ENCODE measurements at places on chromosomes 2 and 18. TPM values are rescaled to one million over a fixed set of nuclear protein-coding genes. Genes with fewer than 3 reads are reported as not detected.

GRCh38 chr2:168929031-168929430 lies 27.9 kb downstream of the G6PC2 start:
- no peak for DNase-seq

Gene EN1
- 0.11 TPM for total RNA-seq

Gene ZAP70
- total RNA-seq = 4.0 TPM

DNA sequence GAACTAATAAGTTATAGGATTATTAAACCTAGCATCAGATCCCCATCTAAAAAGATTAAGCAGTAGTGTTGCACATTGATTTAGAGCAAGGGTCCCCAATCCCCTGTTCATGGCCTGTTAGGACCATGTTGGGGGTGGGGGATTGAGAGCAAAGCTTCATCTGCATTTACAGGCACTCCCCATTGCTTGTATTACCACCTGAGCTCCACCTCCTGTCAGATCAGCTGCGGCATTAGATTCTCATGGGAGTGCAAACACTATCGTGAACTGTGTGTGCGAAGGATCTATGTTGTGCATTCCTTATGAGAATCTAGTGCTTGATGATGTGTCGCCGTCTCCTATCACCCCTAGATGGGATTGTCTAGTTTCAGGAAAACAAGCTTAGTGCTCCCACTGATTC lies 18.4 kb upstream of the PSD4 start:
- DNase-seq = no peak

DNA sequence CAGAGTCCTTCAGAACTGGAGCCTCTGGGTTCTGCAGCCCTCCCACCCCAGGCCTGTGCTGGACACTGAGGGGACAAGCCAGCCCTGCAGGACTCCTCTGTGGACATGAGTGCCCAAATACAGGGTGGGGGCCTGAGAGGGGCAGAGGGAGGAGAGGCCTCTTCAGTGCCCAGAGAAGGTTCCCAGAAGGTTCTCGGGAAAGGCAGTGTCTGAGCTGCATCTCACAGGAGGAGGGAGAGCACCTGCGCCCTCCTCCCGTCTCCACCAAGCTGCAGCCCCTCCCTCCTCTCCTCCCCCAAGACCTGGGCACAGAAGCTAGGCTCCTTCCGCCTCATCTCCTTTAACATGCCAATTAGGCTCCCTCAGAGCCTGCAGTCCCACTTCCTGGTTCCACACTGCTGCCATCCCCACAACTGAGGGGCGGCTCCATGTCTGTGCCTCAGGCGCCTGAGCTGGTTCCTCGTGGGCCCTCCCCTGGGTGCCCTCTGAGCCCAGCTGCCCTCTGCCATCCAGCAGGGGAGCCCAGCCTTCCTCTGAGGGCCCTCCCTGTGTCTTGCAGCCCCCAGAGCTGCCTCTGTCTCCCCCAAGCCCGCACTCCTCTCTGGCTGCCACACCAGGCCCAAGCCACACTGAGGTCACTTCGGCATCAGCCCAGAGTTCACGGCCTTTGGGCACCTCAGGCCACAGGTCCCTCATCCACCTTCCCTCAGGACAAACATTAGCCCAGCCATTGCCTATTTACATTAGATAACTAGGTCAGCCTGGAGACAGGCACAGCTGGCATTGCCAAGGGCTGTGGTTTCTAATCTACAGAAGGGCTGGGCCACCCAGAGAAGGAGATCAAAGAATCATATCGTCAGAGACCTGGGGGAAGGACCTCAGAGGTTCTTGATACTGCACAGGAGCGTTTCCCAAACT lies 28.9 kb downstream of the KCNK3 start:
- DNase-seq = peak; percentile 45

GRCh38 chr2:138486363-138487198 lies 15.0 kb upstream of the SPOPL start:
- DNase-seq = no peak

Gene MALL
- total RNA-seq = 27.8 TPM

DNA sequence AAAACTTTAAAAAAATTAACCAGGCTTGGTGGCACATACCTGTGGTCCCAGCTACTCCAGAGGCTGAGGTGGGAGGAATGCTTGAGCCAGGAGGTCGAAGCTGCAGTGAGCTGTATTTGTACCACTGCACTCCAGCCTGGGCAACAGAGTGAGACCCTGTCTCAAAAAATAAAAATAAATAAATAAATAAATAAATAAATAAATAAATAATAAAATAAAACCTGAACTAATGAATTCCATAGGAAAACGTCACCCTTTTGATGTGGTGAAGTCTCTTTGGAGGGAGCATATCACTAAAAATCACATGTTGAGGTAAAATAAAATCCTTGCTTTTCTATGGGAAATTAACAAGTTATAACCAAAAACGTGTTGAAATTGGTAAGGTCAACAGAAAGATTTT lies 29.6 kb upstream of the ITGAV start:
- no peak for DNase-seq

Gene CTAGE1
- total RNA-seq = not detected

DNA sequence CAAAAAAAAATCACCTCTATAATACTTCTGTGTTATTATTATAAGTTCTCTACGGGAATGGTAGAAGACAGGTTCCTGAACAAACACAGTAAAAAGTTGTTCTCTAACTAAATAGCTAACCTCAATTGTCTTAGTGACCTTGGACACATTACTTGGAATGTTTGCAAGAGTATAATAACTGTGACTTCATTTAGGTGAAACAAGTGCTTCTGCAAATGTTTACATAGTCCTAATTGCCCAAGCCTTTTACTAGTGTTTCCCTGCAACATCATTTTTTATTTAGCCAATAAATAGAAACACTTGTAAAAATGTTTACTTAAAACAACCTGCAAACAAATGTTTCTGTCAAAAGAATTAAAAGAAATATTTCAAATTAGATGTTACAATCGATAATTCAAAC lies 9.9 kb downstream of the PLEKHM3 start:
- DNase-seq = no peak

GRCh38 chr2:135985826-135986393 lies 484 bp upstream of the DARS1 start:
- no peak for DNase-seq

- no peak for DNase-seq
These were observed 126.1 kb downstream of the CTNNA2 start for GRCh38 chr2:79638954-79639353.

DNA sequence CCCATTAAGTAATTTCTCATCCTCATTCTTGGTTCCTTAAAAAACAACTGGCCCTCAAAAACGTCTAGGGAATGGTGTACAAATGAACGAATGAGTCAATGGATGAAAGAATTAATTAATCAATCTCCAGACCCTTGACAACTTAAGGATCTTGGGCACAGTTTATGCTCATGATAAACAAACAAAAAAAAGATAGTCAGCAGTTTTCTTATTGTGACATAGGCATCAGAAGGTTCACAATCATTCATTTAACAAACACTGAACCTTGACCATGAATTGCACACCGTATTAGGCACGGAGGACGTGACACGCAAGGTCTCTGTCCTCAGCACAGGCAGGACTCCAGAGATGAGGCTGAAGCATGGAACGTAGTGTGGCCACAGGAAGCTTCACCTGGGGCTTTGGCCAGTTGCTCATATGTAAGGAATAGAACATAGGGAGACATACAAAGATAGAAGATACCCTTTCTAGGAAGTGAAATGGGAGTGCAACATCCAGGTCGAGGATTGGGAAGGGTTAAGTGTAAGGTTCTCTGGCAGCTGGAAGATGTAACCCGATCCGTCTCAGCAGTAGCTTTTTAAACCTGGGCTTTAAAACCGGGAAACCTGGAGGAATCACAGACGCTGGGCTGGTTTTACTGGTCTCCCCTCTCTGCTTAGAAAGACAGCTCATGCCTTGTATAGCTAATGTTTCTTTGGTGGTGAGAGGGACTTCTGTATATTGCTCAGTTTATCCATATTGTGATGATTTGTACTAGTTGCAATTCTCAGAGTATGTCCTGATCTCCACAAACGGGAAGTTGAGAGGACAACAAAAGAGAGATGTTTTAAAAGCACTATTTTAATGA lies 8.9 kb upstream of the LTBP1 start:
- peak; percentile 17 for DNase-seq

DNA sequence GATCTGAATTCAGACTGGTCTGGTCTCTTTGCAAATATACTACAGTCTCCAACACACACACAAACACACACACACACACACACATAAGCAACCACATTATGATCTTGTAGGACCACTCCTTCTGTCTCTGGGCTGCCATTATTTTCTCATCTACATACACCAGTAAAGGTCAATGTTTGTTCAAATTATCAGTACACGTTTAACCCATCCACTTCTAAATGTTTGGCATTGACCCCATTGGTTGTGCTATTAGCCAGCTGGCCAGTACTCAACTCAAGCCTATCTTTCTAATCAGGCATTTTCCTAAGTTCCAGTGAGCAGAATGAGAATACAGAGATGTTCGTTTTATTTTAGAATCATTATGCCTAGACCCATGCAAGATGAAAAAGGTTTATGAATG lies 186.4 kb downstream of the CNTNAP5 start:
- no peak for DNase-seq

GRCh38 chr2:102708847-102709559 lies 52.8 kb upstream of the TMEM182 start:
- DNase-seq = no peak

DNA sequence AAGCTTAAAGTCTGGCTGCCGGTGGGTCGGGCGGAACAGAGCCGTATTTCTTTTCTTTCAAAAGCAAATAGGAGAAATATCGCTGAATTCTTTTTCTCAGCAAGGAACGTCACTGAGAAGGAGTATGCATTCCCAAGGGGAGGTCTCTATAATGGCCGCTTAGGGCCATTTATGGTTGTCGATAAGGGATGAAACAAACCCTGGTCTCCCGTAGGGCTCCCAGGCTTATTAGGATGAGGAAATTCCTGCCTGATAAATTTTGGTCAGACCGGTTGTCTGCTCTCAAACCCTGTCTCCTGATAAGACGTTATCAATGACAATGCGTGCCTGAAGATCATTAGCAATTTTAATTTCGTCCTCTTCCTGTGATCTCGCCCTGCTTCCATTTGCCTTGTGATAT lies 227.7 kb upstream of the ZEB2 start:
- no peak for DNase-seq

GRCh38 chr2:98419544-98419943 lies 25.1 kb upstream of the INPP4A start:
- no peak for DNase-seq

GRCh38 chr2:1219901-1220573 lies 193.2 kb upstream of the TPO start:
- no peak for DNase-seq

Gene SCG2
- total RNA-seq = 11.1 TPM

GRCh38 chr18:79523206-79523735 lies 127.5 kb downstream of the NFATC1 start:
- DNase-seq = no peak

Gene STK17B
- total RNA-seq = 48.3 TPM

- DNase-seq = no peak
These were observed 986.3 kb downstream of the BCL11A start for GRCh38 chr2:59567151-59567550.

Gene FAP
- 7.8 TPM for total RNA-seq

- DNase-seq = no peak
These were observed 16.7 kb upstream of the UGT1A9 start for GRCh38 chr2:233655043-233655442.

GRCh38 chr2:48050711-48051110 lies 144.4 kb upstream of the FBXO11 start:
- no peak for DNase-seq

DNA sequence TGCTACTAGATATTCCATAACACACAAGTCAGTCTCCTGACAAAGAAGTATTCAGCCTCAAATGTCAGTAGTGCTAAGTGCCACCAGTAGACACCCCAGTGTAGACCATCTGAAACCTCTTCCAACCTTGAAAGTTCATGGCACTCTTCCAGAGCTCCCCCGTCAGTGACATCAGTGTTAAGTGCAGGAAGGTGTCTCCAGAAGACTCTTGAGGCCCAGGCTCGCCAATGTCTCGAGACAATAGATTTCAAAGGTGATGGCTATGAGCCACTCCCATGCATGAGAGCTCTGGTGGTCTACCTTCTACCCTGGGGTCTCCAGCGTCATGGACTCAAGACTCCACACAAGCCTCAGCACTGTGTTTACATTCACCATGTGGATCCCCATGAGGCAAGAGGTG lies 183.8 kb downstream of the SMAD2 start:
- DNase-seq = no peak

DNA sequence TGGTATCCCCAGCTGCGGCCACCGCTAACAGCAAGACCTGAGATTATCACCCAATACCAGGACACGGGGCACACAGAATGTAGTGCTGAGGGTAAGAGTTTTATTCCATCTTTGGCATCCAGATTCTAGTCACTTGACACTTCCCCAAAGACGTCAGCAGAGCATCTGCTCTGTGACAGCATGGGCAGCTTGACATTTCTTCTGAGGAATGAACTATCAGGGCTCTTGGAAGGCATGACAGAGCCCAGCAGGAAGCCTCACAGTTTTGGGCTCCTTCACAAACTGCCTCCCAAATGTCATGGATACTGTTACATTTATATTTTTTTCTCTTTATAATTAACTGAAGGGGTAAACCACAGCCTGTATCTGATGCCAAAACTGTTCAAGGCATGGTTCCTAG lies 1010.7 kb downstream of the TDRD15 start:
- DNase-seq = no peak

DNA sequence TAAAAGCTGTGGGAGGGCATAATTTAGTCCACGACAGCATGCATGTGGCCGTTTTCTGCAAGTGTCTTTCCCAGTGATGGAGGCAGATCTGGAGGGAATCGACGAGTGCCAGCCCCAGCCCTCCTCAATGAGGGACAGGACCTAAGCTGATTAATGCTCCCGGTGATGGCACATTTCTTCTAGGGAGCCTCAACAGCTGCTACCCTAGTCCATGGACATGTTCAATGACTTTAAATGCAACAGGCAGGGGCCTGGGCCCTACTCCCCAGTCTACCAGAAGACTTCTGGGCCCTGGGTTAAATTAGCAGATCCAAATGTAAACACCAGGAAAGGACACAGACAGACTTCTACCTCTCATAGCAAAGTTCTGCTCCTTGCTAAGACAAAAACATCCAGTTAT lies 155.1 kb downstream of the ACTR3 start:
- DNase-seq = no peak

Gene SLC25A12
- total RNA-seq = 41.6 TPM

- no peak for DNase-seq
These were observed 13.2 kb downstream of the LRRFIP1 start for GRCh38 chr2:237640493-237640998.

All from thyroid gland (tissue), 4 donors.